ENCODE measurements at places on chromosomes 5 and 9. TPM values are rescaled to one million over a fixed set of nuclear protein-coding genes. Genes with fewer than 3 reads are reported as not detected.

ATP6V0E1 gene
- 147 TPM for total RNA-seq

CSF2 gene
- total RNA-seq = not detected

NKD2 gene
- 1.8 TPM for total RNA-seq

MEIKIN gene
- not detected for total RNA-seq

TTF1 gene
- 22.3 TPM for total RNA-seq

EGFLAM gene
- 29.6 TPM for total RNA-seq

C9 gene
- not detected for total RNA-seq

GLRA1 gene
- not detected for total RNA-seq

IFNE gene
- total RNA-seq = not detected

SLC6A19 gene
- not detected for total RNA-seq

PCDHA1 gene
- total RNA-seq = 0.13 TPM

F2RL1 gene
- 141 TPM for total RNA-seq

IL5 gene
- not detected for total RNA-seq

RFX3 gene
- total RNA-seq = 18.5 TPM

FAM81B gene
- 1.2 TPM for total RNA-seq

SPATA31E1 gene
- total RNA-seq = 0.05 TPM

PCDHGA10 gene
- total RNA-seq = 43.0 TPM

PCDHB7 gene
- total RNA-seq = 4.6 TPM

ENG gene
- total RNA-seq = 113 TPM

PCDHGB5 gene
- 5.5 TPM for total RNA-seq

HMCN2 gene
- 29.6 TPM for total RNA-seq

ACTBL2 gene
- total RNA-seq = not detected

SLC6A7 gene
- total RNA-seq = not detected

KIF27 gene
- 6.5 TPM for total RNA-seq

PCDHAC2 gene
- 5.2 TPM for total RNA-seq

PHYHD1 gene
- total RNA-seq = 10.3 TPM

ENDOG gene
- 8.1 TPM for total RNA-seq

COL5A1 gene
- total RNA-seq = 24.3 TPM

NUTM2F gene
- not detected for total RNA-seq

PDGFRB gene
- total RNA-seq = 23.7 TPM

ANKRD18B gene
- 0.41 TPM for total RNA-seq

SV2C gene
- total RNA-seq = 0.15 TPM

KIAA1191 gene
- 122 TPM for total RNA-seq

GABRA1 gene
- not detected for total RNA-seq
